Hematopoietic multipotent progenitor cell treated with erythropoietin and hydrocortisone succinate and interleukin-3 and kit ligand, for 8 days (in vitro differentiated cells): ENCODE measurements at places on chromosomes 5 and 9.
A peak's percentile ranks its signal among the peaks of the same experiment; 100 is the strongest.

- DNase-seq, result no peak
These were observed 297.5 kb upstream of the COX7C start for GRCh38 chr5:86320266-86320665.

DNA sequence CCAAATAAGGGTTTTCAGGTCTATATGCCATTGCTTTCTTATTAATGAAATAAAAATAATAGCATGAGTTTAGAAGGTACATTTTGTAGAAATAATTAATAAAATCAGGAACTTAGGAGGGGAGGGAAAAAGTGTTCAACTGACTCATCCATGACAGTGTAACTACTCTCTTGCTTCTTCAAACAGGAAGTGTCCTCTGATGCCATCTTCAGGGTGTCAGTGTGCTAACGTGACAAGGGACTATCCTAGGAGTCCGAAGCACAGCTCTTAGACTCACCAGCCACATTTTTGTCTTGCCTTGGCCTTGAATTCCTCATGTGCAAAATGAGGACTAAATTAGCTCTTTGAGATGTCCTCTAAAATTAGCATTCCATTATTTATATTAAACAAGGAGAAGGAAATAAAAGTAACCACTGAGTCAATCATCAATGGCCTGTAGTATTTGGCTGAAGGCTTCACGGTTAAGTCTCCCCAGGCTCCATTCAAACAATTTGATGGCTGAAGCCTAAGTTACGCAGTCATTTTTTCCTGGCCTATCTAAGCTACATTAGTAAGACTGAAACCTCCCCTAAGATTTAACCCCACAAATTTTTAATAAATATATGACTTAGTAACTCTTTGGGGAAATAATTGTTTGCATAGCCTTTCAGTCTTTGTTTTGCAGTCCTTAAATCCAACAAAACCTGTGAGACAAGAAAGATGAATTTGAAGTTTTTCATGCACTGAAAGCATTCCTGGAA, 151.1 kb downstream of the ARL15 start:
- peak; percentile 47 for DNase-seq

- no peak for DNase-seq
These were observed 6.9 kb downstream of the LPCAT1 start for GRCh38 chr5:1516615-1517601.

DNA sequence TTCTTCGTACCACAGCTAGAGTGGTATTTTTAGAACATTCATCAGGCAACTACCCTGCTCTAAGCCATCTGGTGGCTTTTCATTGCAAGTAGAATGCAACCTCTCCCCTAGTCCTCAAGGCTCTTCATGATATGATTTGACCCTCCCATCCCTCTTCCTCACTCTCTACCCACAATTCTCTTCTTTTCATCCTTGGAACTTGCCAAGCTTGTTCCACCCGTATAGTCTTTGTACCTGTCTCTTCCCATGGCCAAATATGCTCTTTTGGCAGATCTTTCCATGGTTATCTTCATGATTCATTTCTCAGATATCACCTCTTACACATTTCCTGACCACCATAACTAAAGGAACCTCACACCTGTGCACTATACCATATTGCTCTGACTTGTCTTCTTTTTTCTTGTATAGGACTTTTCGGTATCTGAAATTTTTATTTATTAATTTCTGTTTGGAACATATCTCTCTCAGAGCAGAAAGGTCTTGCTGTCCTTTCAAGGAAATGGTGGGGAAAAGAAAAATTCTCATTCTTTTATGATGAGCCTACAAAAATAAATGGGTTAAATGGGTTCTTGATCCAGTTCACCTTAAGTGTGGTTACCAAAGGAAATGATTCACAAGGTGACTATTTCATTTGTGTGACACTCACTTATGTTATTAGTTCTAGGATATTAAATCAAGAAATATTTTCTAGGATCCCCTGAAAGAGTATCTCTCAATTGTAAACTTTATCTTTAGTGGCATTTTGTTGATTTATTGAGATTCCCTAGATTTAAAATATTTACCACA, 3.7 kb upstream of the CD274 start:
- no peak for DNase-seq

- DNase-seq, result no peak
These were observed 23.7 kb downstream of the SLC22A5 start for GRCh38 chr5:132392978-132393825.

DNA sequence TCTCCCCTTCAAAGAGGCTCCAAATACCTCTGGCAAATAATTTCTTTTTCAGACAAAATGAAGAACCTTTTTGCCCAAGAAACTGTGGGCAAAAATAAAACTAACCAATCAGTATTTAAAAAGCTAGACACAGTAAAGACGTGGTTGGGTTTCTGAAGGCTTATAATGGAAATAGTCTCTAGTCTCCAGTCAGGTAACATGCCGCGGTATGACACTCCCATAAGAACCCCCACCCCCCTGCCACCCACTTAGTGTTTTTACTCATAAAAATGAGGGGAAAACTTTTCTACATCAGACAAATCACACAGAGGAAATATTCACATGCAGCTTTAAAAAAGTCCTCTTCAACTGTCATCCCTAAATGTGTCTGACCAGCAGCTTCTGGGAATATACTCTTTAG, 105.3 kb downstream of the THBS4 start:
- no peak for DNase-seq

DNA sequence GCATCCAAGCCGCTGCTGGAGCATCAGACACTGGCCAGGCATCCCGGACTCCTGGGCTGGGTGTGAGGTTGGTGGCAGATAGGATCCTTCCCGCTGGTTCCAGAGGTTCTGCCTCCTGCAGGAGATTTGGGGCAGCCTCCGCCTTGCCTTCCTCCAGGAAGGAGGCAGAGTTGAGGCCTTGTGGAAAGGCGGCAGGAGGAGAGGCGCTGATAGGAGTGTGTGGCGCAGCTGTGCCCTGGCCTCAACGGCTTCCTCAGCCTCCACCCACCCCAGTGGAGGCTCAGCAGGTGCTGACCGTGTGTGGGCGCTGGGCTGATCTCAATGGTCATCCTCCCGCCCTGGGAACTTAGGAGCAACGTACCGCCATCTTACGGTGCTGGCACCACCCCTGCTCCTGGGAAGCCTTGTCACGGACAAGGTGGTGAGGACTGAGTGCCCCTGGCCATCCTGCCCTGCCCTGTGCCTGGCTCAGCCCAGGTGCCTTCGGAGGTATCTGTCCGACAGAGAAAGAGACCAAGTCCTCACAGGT, 10.2 kb downstream of the NCS1 start:
- no peak for DNase-seq

DNA sequence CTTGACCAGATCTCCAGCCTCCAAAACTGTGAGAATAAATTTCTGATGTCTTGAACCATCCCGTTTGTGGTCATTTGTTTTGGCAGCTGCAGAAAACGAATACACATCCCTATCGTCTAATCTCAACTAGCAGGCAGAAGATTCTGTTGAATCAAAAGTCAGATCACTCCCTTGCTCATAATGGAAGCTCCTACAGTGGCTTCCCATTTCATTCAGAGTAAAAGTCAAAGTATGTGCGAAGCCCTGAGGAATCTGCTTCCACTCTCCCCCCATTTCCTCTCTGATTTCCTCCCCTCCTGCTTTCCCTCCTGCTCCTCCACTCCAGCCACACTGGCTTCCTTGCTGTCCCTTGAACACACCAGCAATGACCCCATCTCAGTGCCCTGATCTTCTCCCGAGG, 34.8 kb upstream of the SPOCK1 start:
- no peak for DNase-seq

GRCh38 chr9:133889584-133890301, 102.4 kb downstream of the VAV2 start:
- DNase-seq, result no peak

- DNase-seq, result no peak
These were observed 150.8 kb upstream of the PHYKPL start for GRCh38 chr5:178383301-178383918.

DNA sequence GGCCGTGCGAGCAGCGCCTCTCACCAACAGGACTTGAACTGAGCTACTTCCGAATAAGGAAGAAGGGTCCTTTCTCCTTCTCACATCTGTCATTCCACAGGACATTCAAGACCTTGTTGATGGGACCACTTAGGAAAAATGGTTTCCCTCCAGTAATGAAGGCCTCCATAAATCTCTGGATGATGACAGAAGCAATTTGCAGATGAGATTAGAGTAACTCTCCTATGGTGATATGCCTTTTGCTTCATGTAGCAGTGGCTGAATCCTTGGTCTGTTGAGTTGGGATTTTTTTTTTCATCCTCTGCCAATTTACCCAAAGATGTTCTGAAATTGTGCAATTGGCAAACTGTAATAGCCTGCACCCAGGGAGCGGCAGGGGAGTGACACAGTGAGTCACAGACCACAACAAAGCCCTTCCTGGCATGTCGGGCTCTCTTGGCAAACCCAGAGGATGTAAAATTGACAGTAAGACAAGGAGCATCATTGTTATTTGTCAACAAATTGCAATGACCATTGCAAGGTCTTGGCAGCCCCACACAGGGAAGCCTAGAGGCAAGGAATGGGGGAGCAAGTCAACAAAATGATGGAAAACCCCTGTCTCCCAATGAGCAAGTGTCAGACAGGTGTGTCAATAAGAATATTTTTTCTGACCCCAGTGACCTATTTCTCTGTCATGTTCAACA, 275.9 kb downstream of the ACTL7B start:
- DNase-seq, result no peak

DNA sequence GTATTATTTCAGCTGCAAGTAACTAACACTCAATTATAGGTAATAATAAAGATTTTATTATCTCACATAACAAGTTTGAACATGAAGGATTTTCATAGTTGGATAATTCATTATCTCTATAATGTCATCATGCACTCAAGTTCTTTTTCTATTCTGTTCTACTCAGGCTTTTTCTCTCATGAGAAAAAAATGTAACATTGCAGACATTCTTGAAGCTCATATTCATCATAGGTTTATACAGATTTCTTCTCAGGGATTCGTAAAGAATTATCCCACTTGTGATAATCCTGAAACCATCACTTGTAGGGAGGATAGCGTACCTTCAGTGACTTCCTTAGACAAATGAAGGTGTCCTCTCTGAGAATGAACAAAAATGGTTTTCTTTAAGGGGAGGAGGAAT, 150.3 kb downstream of the XRCC4 start:
- DNase-seq, result no peak

GRCh38 chr9:83264315-83264714, 201.4 kb upstream of the RASEF start:
- DNase-seq, result no peak

- DNase-seq, result no peak
These were observed 2.1 kb downstream of the NDST1 start for GRCh38 chr5:150509992-150510391.

DNA sequence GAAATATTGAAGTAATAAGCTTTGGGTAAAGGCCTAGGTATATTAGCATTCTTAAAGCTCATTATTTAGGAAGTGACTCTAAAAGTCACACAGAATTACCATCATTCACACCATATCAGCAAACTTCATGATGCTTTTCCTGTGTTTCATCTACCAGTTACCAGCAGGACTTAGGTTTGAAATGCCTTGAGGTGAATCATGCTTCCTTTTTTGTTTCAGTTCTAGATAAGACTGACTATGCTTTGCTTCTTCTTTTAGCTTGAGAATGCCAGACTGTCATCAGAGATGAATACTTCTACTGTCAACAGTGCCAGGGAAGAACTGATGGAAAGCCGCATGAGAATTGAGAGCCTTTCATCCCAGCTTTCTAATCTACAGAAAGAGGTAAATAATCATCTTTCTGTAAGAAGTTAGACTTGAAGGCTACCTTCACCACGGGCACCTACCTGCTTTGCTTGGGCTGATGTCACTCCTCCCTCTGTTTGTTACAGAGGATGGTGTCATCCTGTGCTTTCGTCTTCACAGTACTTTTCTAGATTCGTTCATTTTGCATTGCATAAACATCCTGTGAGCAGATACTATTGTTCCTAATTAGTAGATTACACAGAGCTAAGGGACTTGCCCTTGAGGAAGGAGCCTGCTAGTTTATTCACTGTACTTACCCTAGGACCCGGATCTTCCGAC, 34.7 kb downstream of the LMNB1 start:
- DNase-seq, result peak; percentile 44

DNA sequence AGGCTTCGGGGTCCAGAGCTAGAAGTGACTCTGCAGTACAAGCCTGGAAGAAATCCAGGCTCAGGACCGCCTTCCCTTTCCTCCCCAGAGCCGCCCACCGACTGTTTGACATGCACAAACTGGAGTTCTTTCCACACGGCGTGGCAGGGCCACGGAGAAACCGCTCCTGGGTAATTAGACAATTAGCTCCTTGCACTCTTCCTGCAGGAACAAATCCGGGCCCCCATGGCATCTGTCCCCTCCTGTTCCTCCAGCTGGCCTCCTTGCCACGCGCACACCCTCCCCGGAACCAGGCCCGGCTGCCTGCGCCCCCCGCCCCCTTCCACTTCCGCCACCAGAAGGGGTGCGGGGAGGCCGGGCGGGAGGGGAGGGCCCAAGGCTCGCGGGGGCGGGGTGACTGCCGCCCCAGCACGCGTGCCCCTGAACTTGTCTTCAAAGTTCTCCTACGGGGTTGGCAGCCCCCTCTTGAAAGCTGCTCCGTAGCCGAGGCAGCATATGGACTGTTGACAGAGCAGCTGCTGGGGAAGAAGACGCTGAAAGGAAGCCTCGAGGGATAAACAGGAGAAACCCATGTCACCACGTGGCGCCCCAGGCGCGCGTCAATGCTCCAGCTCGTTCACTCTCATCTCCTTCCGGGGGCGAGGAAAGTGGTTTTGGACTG, 74.3 kb downstream of the SEC61B start:
- DNase-seq, result no peak

- peak; percentile 99 for DNase-seq
These were observed 489 bp upstream of the PANK3 start for GRCh38 chr5:168579488-168580226.

DNA sequence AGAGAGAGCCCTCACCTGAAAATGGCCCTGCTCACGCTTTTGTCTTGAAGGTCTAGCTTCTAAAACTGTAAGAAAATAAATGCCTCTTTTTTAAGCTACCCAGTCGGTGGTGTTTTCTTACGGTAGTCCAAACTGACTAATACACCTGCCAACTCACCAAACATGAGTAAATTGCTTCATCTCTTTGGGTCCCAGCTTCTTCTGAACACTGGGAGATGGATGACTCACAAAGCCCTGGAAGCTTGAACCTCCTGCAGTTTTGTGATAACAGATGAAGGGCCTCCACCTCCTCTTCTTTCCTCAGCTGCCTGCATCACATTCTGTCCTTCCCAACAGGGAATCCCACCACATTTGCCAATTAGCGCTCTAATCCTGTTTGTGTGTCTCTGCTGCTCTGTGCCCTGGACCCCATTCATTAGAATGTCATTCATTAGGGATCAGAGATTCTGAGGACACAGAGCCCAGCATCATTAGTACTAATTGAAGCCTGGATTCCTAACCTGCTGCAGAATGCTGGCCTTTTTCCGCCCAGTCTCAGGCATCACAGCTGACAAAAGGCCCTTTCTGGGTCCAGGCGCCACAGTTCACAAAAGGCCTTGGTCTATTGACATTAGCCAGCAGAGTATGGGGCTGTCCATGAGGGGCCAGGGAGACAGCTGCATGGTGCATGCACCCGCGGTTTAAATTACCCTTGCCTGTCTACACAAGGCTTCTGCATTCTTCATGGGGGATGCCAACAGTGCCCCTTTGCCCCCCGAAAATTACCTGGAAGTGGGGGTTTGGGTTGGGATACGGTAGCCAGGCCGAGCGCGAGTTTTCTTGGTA, 349.3 kb downstream of the SEMA5A start:
- DNase-seq, result no peak
